Activated CD8-positive, alpha-beta memory T cell treated with anti-CD3 and anti-CD28 coated beads for 1 hour (primary cell): ENCODE measurements at places on chromosomes 2 and 18.

- DNase-seq: no peak
These were observed 108.4 kb downstream of the PRELID3A start for GRCh38 chr18:12516049-12516630.

DNA sequence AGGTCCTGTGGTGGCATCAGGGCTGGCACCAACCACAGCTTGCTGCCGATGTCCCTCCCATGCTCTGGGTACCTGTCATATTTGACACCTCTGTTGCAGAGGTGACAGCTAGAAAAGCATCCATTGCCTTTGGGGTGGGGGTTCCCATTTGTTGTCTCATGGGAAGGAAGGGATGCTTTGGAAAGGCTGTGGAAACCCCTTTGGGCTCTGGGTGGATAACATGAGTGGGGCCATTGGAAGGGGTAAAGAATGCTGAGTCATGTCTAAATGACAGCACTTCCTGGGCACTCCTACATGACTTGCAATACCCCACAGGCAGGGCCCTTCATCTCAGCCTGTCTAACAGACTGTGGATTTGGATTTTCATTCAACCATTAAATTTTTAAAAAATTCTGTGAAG, 27.8 kb downstream of the CTIF start:
- no peak for DNase-seq

DNA sequence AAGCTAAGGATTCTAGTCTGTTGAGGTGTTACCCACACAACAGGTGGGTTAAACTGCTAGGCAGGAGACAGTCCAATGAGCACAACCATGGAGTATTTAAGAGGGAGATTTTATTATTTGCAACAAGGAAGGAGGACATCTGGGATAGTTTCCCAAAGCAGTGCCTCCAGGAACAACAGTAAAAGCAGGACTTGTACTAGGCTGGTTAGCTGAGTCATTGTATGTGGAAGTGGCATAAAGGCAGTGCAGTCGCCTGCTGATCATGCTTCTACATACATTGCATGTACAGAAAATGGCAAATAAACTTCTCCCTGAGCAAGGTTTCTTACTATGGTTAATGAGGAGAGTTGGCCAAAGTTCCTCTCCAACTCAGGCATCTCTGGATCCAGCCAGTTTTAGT, 46.1 kb upstream of the CYTIP start:
- DNase-seq: no peak

GRCh38 chr2:100906131-100906530, 86.2 kb downstream of the NPAS2 start:
- DNase-seq: no peak

DNA sequence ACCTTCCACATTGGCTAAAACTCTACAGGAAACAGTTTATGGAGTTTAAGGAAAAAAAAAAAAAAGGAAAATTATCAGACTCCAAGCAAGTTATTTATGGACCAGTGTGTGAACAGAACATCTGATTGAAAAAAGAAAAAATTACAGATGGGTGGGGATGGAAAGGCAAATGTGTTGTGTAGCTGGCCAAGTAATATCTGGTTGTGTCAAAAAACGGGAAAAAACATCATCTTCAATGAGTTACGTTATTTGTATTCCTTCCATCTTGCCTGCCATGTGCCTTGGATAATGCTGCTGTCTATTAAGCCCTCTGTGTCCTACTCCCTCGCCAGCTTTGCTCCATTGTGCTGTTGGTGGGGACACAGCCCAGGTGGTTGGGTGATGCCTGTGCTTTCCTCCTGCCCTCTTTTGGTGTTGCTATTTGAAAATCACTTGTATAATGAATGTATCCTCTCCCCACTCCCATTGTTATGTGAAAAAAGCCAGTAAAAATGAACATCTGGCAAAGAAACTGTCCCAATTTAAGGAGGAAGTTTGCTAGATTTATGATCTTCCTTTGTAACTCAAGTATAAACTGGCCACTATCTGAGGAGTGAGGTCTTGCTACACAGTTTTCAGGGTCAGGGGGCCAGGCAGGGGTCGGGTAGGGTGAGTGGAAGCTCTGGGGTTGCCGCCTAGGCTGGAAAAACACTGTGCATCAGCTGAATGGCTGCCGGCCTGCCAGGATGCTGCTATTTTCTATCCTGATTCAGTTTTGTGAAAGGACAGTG, 155.9 kb downstream of the FMNL2 start:
- no peak for DNase-seq

- no peak for DNase-seq
These were observed 7.7 kb downstream of the SLC1A4 start for GRCh38 chr2:64996871-64997307.

DNA sequence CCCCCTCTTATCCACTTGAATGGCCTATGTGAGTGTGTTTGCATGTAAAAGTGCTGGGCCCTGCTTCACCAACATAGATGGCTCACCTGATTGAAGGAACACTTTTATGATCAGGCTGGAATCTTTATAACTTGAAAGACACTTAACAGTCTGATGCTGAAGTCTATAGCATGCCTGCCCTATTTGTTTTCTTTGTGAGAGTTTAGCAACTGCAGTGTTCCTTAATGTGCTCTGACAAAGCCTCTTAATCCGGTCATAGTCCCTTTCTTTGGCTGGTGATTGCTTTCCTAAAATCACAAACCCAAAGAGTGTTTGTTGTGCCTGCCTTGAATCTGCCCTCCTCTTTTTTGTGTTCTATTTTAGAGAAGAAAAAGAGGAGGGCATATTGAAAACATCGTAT, 1382.8 kb upstream of the CELF4 start:
- no peak for DNase-seq

DNA sequence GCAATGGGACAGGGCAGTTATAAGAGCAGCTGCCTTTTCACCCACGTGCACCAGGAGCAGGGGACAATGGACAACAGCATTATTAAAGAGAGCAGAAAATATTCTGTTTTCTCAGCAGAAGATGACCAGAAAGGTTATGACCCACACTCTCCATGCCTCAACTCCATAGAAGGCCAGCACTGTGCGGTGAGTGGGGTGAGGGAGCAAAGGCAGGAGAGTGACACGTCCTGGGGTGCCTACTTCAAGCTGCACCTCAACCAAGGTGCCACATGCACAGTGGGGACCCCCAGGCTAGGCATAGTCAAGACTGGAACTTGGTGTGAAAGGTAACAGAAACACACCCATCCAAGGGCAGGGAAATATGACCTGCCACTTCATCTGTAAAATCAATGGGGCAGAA, 50.4 kb downstream of the POLR1A start:
- DNase-seq: no peak

DNA sequence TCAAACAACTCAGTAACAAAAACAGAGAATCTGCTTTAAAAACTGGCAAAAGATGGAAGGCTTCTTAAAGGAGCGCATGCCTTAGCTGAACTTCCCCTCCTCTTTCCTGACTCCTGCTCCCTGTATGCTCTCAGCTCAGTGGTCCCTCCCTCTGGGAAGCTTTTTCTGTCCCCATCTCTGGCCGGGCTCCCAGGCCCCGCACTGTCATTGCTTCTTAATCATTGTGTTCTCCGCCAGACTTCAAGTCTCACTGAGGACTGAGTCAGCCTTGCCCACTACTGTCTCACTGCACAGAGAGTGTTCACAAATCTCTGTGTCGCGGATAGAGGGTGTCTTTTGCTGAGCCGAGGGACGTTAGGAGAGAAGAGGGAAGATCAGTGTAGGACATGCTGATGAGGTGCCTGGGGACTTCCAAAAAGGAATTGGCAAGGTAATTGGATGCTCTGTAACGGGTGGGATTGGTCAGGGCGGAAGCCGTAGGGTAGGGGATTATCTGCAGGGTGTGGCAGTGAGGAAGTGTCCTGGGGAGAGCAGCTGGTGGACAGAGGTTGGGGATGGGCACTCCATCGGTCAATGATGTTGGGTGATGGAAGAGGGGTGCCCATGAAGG, 16.2 kb downstream of the TOGARAM2 start:
- DNase-seq: no peak

GRCh38 chr2:98372579-98372978, 26.3 kb downstream of the CNGA3 start:
- DNase-seq: no peak

DNA sequence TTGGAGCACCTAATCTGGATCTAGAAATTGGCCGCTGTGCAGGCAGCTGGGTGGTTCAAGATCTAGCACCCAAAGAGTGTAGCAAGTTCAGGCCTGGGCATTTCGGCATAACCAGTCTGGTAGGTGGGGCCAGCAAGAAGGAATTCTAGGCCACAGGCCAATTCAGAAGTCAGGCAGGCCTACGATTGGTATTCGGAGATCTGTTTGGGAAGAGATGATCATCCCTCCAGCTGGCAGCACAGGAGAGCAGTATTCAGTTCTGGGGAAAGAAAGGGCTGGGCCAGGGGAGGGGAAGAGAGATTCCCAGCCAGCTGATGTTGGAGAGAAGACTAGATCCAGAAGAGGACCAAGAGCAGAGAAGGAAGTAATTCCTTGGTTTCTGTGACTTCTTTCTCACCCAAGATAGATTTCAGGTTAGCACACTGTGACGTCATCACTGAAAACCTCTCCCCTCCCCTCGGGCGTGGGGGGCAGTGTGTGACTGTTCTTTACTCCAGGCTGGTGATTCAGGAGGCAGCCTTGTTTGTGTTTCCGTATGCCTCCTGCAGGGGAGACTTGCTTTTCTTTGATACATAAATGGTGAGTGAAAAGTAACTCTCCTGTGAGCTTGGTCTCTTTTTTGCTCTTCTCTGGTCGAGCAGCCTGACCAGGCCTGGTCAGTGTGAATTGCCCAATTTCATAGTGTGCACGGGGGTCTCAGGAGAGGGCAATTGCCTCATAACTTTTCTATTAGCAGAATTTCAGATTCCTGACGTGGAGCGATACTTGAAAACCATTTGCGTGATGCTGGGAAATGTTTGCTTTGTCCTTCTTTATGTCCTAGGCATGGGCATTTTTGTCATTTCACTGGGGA, 61.1 kb downstream of the MEIS1 start:
- DNase-seq: no peak

- DNase-seq: no peak
These were observed 223.2 kb upstream of the PIK3C3 start for GRCh38 chr18:41731884-41732283.

GRCh38 chr2:199679883-199680282, 171.1 kb downstream of the FTCDNL1 start:
- no peak for DNase-seq

DNA sequence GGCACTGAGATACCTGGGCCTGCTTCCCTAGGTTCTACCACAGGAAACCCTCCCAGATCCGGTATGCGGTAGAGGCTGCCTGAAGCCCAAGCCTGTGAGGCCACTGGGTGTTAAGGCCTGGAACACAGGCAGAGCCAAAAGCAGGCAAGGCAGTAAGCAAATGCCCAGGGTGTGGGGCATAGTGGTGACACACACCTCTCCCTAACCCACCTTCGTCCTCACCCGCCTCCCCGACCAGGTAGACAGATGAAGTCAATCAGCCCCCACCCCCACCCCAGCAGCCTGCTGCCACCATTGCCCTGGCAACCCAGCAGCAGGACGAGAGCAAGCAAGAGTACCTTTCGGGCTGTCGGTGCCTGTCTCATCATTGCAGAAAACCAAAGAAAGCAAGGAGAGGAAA, 6.1 kb downstream of the DCTN1 start:
- no peak for DNase-seq

- no peak for DNase-seq
These were observed 171.0 kb downstream of the MIB1 start for GRCh38 chr18:21911551-21911950.

- DNase-seq: no peak
These were observed 73.1 kb downstream of the RTP5 start for GRCh38 chr2:241942416-241943208.

GRCh38 chr2:159797543-159798375, at the start of gene CD302:
TSS of gene CD302 (minus strand) at chr2:159798208. CDS start at chr2:159798198, 10 bp downstream.
- peak; percentile 23 for DNase-seq

DNA sequence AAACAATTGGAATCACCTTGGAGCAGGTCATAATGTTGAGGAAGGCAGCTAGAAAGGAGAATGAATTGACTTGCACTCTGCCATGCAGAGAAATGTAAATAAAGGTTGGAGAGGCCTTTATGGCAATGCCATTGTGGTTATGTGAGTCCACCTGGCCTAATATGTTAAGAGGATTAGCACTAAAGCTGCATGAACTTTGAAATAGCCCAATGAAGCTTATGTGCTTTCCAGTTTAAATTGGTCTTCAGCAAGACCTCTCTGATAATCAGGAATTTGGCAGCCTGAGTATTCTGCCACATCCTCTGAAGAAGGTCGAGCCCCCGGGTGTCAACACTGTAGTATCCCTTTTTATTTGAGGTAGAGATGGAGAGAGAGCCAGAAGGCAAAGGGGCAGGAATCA, 464.9 kb downstream of the CDH2 start:
- DNase-seq: no peak

DNA sequence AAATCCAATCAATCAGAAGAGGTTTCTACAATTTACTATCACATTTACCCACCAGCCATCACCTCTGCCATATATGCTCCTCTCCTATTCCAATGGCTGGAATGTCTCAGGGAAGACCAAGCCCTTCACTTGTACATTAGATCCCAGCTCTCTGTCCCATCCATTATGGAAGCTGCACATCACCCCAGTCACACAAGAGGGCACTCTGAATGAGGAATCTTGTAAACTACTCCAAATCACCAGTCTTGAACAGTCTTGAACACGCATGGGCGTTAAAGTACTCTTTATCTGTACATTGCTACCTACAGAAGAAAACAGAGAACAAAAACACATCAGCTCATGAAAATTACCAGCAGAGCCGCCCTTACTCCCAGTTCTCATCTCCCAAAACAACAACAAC, 38.7 kb downstream of the ZC3H8 start:
- no peak for DNase-seq

- no peak for DNase-seq
These were observed 198.2 kb downstream of the SRBD1 start for GRCh38 chr2:45412754-45413379.

DNA sequence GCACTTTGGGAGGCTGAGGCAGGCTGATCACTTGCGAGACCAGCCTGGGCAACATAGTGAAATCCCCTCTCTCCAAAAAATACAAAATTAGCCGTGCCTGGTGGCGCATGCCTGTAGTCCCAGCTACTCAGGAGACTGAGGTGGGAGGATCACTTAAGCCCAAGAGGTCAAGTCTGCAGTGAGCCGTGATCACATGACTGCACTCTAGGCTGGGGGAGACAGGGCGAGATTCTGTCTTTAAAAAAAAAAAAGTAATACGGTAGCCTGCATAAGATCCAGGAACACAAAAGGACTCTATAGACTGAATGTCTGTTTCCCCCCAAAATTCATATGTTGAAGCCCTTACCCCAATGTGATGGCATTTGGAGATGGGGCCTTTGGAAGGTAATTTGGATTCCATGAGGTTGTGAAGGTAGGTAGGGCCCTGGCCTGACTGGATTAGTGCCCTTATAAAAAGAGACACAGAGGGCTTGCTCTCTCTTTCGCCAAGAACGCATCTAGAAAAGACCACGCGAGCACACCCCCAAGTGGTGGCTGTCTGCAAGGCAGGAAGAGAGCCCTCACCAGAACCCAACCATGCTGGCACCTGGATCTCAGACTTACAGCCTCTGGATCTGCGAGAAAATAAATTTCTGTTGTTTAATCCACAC, 17.0 kb downstream of the MBOAT2 start:
- DNase-seq: no peak
